AG20443 (cell line): ENCODE measurements at places on chromosomes 7 and 10.

GRCh38 chr7:18163091-18163490 is 135.4 kb upstream of the PRPS1L1 start:
- DNase-seq, result no peak

- no peak for DNase-seq
These were observed 89.0 kb downstream of the TRIM24 start for GRCh38 chr7:138549082-138549481.

DNA sequence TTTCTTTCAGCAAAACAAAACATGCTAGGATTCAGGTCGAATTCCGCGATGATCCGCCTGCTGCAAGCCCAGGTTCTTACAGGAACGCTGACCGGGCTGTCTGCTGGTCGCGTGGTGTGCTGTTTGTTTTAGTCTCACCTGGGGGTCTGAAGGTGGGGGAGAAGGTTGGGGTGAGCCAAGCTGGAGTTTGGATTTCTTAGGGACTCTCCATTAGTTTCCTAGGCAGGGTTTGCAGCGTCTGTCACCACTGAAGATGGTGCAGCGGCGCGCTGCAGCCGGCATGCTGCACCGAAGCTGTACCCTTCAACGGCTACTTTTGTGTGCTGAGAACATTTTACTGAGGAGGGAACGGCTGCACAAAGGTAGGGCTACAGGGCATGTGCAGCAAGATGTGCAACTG is 48.7 kb downstream of the GCC1 start:
- DNase-seq, result peak; percentile 29

DNA sequence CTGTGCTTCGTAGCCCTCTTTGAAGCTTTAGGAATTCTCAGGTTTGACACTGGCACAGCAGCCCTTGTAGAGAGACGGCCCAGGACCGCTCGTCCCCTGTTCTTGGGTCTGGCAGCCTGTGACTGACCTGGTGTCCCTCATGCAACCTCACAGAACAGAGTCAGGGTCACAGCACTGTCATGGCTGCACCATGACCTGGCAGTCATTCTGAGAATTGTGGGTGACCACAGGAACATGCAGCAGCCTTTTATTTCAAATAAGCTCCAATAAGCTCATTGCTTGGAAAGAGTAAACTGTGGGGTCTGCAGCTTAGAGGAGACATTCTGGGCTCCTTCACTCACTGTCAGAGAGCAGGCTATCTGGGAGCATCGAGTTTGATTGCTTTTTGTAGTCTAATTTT is 42.5 kb downstream of the MYO1G start:
- DNase-seq, result no peak

- DNase-seq, result no peak
These were observed 27.2 kb upstream of the PLEKHA1 start for GRCh38 chr10:122347170-122347841.
